Nephron progenitor cell (in vitro differentiated cells): ENCODE measurements at places on chromosomes 12 and 14.

DNA sequence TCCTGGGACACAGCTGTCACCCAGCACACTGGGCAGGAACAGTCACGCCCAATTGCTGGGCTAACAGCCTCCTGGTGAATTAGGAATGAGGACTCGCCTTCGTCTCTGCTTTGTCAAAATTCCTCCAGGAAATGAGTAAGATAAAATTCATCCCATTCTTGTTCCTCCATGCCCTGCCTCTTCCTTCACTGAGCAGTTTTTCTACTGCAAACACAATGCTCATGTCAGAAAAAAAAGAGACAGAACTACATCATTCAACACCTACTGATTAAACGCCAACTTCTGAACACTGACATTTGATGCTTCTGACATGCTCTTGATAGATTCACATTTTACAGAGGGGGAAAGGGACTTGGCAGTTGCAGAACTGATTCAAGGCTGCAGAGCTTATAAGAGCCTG is 37.5 kb upstream of the DTX1 start:
- no peak for DNase-seq

- DNase-seq = no peak
Measured at GRCh38 chr14:66443785-66444184, 42.4 kb upstream of the CCDC196 start.

DNA sequence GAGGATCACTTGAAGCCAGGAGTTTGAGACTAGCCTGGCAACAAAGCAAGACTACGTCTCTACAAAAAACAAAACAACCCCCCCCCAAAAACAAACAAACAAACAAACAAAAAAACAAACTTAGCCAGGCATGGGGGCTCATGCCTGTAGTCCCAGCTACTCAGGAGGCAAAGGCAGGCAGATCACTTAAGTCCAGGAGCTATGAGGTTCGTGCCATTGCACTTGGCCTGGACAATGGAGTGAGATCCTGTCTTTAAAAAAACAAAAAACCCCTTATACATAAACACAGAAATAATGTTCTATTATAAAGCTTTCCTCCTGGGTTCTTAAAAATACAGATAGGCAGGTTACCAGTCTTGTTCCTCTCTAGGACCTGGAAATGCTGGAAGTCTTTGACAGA is 1.6 kb downstream of the GTSF1 start:
- no peak for DNase-seq

GRCh38 chr14:52286661-52287649 is 19.5 kb downstream of the PTGDR start:
- DNase-seq = no peak

GRCh38 chr12:67410246-67410645 is 141.1 kb downstream of the CAND1 start:
- no peak for DNase-seq

DNA sequence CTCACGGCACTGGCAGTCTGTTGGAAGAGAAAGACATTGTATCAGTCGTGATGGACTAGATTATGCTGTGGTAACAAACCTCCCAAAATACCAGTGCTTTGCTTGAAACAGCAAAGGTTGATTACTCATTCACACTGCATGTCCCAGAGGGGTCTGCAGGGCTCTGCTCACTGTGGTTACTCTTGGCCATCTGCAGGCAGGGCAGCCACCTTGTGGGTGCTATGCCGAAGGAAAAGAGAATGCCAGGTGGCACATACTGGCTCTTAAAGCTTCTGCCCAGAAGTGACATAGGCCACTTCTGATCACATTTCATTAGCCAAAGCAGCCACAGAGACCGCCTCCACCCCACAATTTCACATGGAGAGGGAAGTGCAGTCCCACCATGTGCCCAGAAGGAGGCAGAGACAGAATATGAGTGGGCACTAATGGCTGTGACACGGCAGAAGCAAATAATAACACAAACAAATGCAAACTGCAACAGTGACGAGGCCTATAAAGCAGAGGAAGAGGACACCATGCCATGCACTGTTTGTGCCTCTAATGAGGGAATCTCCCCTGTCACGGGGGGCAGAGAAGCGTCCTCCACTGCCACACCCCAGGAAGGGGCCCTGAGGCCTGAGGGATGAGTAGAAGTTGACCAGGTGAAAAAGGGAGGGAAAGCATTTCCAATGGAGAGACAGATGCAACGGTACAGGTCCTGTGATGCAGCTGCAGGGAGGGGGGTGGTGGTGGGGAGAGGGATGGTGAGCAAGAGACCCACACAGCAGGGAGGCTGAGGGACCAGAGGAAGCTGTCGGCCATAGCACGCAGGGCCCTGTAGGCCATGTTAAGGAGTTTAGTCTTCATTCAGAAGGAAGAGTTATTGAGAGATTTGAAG is 51.7 kb upstream of the KICS2 start:
- DNase-seq = peak; percentile 22
